ENCODE measurements at places on chromosomes 3 and 15.
A peak's percentile ranks its signal among the peaks of the same experiment; 100 is the strongest.

DNA sequence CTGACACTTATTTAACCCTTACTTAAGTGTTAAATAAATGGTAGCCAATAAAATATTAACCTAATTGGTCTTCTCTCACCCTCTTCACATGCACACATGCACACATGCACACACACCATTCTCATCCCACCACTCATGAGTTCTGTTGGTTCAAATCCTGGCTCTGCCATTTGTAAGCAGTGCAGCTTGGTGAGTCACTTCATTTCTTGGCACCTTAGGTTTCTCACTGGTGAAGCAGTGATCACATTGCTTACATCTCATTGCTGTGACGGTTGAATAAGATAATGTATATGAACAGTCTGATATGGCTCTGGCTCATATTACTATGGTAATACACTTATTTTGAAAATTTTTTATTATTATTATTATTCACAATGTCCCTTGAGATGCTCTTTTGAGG lies 33.8 kb downstream of the RIOX2 start:
- no peak for DNase-seq

DNA sequence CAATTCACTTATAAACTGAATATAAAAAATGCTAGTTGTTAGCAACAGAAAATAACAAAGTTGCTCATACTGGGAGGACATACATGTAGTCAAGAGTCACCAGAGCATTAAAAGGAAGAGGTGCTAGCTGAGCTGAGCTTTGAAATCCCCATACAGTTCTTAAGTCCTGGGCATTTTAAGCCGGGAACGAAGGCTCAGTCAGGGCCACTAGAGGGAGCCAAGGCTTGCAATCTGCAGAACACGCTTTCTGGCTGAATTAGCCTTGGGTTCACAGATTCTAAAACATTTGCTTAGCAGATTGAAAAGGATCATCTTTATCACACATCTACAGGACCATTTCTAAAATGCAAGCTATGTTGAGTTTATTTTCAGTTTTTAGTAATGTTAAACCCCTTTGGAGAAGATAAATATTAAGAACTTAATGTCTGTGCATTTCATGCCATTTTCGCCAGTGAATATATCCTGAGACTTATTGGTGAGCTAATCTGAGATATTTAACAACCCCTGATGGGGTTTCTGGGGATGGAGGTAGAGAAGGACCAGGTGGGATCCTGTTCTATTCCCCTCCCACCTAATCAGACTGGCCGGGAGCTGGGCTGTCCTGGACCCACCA lies 26.3 kb upstream of the MNS1 start:
- DNase-seq, result peak; percentile 20

- no peak for DNase-seq
These were observed 17.8 kb downstream of the CDV3 start for GRCh38 chr3:133591271-133591742.

GRCh38 chr15:99096173-99096893 lies 8.5 kb upstream of the SYNM start:
- DNase-seq, result no peak
